Activated CD4-positive, alpha-beta T cell treated with anti-CD3 and anti-CD28 coated beads for 36 hours (primary cell): ENCODE measurements at places on chromosomes 6 and 20. TPM values are rescaled to one million over a fixed set of nuclear protein-coding genes. Genes with fewer than 3 reads are reported as not detected.

- H3K27me3 ChIP-seq = peaks cover 1% of the 10 kb centered on the region
- H3K4me3 ChIP-seq = no peak overlapping the region
- DNase-seq = no peak
- peaks cover 80% of the 10 kb centered on the region for H3K4me1 ChIP-seq
These were observed 67.6 kb upstream of the SUPT3H start for GRCh38 chr6:45445364-45445748.

DNA sequence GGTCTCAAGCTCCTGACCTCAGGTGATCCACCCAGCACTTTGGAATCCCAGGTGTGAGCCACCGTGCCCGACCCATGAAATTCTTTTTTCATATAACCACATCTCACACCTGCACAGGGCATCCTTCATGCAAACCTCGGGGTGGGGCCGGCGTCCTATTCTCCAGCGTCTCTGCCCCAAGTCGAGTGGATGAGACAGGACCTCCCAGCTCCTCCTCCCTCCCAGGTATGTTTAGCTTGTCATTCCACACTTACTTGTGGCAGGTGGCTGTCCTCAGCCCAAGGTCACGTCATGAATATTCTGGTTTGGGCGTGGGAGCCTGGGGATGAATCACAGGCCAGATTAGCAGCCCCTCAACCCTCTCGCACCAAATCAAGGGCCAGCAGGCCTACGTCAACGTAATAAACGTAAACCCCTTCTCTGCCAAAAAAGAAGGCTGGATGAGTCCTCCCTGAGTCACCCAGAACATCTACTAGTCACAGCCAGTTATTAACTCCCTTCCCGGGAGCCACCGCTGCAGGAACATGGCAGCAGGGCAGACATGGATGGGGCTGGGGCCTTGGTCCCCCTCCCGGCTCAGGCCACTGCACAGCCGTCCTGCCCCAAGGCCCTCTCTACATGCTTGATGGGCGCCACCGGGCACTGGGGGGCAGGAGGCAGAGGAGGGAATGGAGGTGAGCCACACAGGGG, 91.7 kb downstream of the YTHDF1 start:
- H3K27me3 ChIP-seq = peaks cover 9% of the 10 kb centered on the region
- no peaks in the 10 kb centered on the region for H3K36me3 ChIP-seq
- H3K27ac ChIP-seq = no peak overlapping the region
- H3K4me3 ChIP-seq = no peak overlapping the region
- no peaks in the 10 kb centered on the region for H3K4me1 ChIP-seq

- no peak for DNase-seq
- H3K4me3 ChIP-seq = no peak overlapping the region
These were observed 192.1 kb downstream of the SAMD5 start for GRCh38 chr6:147700436-147701209.

GRCh38 chr6:100240798-100241197, 223.9 kb downstream of the SIM1 start:
- no peak overlapping the region for H3K4me3 ChIP-seq
- peaks cover 5% of the 10 kb centered on the region for H3K27me3 ChIP-seq
- no peaks in the 10 kb centered on the region for H3K36me3 ChIP-seq

DNA sequence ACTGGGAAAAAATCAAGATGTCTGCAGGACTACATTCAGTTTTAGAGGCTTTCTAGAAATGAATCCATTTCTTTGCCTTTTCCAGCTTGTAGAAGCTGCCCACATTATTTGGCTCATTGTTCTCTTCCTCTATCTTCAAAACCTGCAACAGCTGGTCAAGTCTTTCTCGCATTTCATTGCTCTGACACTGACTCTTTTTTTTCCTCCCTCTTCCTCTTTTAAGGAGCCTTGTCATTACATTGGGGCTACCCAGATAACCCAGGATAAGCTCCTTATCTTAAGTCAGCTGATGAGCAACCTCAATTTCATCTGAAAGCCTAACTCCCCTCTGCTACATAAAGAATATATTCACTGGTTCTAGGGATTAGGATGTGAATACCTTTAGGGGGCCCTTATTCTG, 53.2 kb upstream of the CEP162 start:
- no peaks in the 10 kb centered on the region for H3K4me1 ChIP-seq
- no peak for DNase-seq
- H3K27ac ChIP-seq = no peak overlapping the region
- H3K4me3 ChIP-seq = no peak overlapping the region
- no peaks in the 10 kb centered on the region for H3K36me3 ChIP-seq
- peaks cover 19% of the 10 kb centered on the region for H3K27me3 ChIP-seq

GRCh38 chr6:119800526-119800925, 451.0 kb upstream of the MAN1A1 start:
- no peaks in the 10 kb centered on the region for H3K36me3 ChIP-seq
- H3K27me3 ChIP-seq = no peaks in the 10 kb centered on the region
- no peak overlapping the region for H3K27ac ChIP-seq

Gene KCNK5
- 15.8 TPM for total RNA-seq

- DNase-seq = no peak
- peaks cover 5% of the 10 kb centered on the region for H3K27me3 ChIP-seq
- H3K4me1 ChIP-seq = peaks cover 23% of the 10 kb centered on the region
- no peaks in the 10 kb centered on the region for H3K36me3 ChIP-seq
- no peak overlapping the region for H3K4me3 ChIP-seq
- H3K27ac ChIP-seq = no peak overlapping the region
These were observed 53.7 kb downstream of the ANKRD60 start for GRCh38 chr20:58174708-58175280.

GRCh38 chr6:116327803-116328527, 42.8 kb upstream of the DSE start:
- H3K4me1 ChIP-seq = no peaks in the 10 kb centered on the region
- H3K4me3 ChIP-seq = no peak overlapping the region
- no peak for DNase-seq
- H3K36me3 ChIP-seq = no peaks in the 10 kb centered on the region
- no peaks in the 10 kb centered on the region for H3K27me3 ChIP-seq

Gene EPPIN
- total RNA-seq = not detected

GRCh38 chr20:47610247-47610944, 108.7 kb downstream of the NCOA3 start:
- H3K36me3 ChIP-seq = peaks cover 55% of the 10 kb centered on the region
- H3K4me3 ChIP-seq = peak overlapping the region; percentile 46
- peaks cover 82% of the 10 kb centered on the region for H3K4me1 ChIP-seq
- no peaks in the 10 kb centered on the region for H3K27me3 ChIP-seq

DNA sequence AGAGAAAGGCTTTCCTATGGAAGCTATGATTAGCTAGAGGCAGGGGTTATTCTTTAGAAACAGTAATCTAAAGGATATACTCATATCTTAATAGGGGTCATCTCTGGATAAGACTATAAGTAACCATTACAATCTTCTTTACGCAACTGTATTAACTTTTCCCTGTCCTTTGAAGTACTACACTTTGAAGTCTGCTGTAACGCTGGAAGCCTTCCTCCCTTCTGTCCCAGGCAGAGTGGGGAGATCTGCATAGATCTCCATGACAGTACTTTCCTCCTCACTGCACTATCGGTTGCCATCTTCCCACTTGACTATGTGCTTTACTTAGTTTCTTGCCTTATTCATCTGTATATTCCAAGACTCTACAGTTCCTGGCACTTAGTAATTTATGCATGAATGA, 20.1 kb downstream of the SLC35B3 start:
- H3K27ac ChIP-seq = no peak overlapping the region
- H3K4me3 ChIP-seq = no peak overlapping the region
- peaks cover 49% of the 10 kb centered on the region for H3K36me3 ChIP-seq
- DNase-seq = no peak

DNA sequence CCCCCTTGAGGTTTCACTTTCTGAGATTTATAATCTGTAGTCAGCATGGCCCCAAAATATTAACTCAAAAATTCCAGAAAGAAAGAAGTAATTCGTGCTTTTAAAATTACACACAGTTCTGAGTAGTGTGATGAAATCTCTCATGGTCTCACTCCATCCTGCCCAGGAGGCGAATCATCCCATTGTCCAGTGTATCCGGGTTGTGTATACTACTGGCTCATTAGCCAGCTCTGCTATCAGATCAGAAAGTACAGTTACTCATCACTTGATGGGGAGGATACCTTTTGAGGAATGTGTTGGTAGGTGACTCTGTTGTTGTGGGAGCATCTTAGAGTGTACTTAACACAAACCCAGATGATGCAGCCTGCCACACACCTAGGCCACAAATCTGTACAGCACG, 65.2 kb downstream of the CDC5L start:
- no peak overlapping the region for H3K4me3 ChIP-seq
- DNase-seq = no peak
- peaks cover 5% of the 10 kb centered on the region for H3K36me3 ChIP-seq

GRCh38 chr6:149934249-149935156, 7.3 kb upstream of the ULBP2 start:
- H3K27ac ChIP-seq = no peak overlapping the region
- peaks cover 21% of the 10 kb centered on the region for H3K4me1 ChIP-seq
- no peak overlapping the region for H3K4me3 ChIP-seq

DNA sequence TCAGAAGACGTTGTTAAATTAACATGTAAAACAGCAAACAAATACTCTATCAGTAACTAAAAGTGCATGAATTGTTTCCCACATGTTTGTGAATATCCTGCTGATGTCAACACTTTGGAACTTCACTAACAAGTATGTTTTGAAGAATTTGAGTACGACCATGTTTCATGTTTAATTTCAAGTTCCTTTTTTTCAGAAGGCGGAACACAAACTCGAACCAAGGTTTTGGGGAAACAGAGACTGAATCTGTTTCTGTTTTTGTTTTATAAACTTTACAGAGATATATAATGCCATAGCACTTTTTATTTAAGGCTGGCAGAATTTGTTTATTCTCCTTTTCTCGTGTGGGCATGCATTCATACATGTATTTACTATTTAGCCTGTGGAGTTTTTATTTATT, 509.3 kb upstream of the CITED2 start:
- H3K4me3 ChIP-seq = no peak overlapping the region
- H3K27me3 ChIP-seq = peaks cover 3% of the 10 kb centered on the region
- peaks cover 2% of the 10 kb centered on the region for H3K4me1 ChIP-seq
- H3K27ac ChIP-seq = no peak overlapping the region
- no peak for DNase-seq

Gene CDH22
- total RNA-seq = not detected

DNA sequence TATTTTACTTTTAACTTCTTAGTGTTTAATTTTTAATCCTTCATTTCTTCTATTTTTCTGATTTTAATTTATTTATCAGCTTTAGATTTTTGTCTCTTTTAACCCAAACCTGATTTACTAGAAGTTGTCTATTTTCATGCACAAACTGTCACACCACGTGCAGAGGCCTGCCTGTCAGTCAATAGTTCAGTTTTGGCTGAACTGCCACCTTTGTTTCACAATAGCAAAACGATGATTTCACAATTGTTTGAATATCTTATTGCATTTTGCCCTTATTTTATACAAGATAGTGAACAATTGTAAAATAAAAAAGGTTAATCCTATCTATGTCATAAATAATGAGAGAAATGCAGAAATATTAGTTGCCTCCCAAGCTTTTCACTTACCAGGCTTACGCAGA, 24.0 kb upstream of the PPP1R3G start:
- no peak overlapping the region for H3K4me3 ChIP-seq

Gene DZANK1
- 1.4 TPM for total RNA-seq

GRCh38 chr20:59451066-59451630, 150.7 kb downstream of the EDN3 start:
- no peak overlapping the region for H3K27ac ChIP-seq
- no peak overlapping the region for H3K4me3 ChIP-seq
- no peaks in the 10 kb centered on the region for H3K36me3 ChIP-seq
- no peak for DNase-seq
- H3K27me3 ChIP-seq = peaks cover 32% of the 10 kb centered on the region

GRCh38 chr6:119147101-119148053, 68.9 kb upstream of the FAM184A start:
- no peak overlapping the region for H3K4me3 ChIP-seq
- H3K27ac ChIP-seq = peak overlapping the region; percentile 27
- DNase-seq = peak; percentile 78
- H3K27me3 ChIP-seq = peaks cover 5% of the 10 kb centered on the region
- peaks cover 45% of the 10 kb centered on the region for H3K4me1 ChIP-seq

Gene BANF2
- not detected for total RNA-seq

GRCh38 chr20:51854921-51855320, 52.6 kb upstream of the SALL4 start:
- no peaks in the 10 kb centered on the region for H3K4me1 ChIP-seq
- no peak for DNase-seq
- no peak overlapping the region for H3K4me3 ChIP-seq
- peaks cover 12% of the 10 kb centered on the region for H3K27me3 ChIP-seq
- H3K36me3 ChIP-seq = no peaks in the 10 kb centered on the region

Gene NRM
- total RNA-seq = 36.4 TPM

Gene TINAG
- not detected for total RNA-seq
